ENCODE measurements at places on chromosomes 7 and 10. TPM values are rescaled to one million over a fixed set of nuclear protein-coding genes. Genes with fewer than 3 reads are reported as not detected.
A peak's percentile ranks its signal among the peaks of the same experiment; 100 is the strongest.

DNA sequence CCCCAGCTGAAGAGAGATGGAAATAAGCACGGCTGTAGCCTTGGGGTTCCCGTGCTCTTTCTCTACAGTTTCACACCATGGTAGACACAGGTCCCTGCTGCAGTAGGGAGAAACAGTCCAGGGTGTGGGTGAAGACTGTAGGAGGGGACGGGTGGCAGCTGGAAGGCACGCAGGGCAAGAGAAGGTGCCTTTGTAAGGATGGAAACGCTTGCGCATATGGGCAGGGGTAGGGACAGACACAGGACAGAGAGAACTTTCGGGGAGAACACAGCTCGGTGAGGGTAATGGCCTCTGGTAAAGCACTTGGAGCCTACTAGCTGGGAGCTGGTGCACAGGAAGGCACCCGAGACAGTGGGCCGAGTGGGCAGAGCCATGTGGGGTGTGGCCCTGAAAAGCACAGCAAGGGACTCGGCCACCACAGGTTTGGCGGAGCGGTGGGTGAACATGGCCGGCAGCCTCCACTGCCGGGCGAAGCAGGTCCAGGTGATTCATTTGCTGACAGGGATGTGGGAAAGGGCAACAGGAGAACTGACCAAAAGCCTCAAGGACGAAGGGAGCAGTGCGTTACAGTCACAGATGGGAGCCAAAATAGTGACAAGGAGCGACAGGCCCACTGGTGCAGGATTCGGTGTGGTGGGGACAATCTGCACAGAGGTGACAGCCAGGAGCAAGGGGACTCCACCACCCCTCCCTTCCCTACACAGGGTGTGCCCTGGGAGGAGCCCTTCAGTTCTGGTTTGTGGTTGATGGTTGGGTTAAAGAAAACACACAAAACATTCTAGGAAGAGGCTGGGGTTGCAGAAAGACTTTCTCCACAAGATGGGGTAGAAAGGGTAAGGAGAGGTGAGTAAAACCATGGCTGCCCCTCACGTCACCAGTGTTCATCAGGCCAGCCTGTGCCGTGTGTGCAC lies 97.1 kb downstream of the VOPP1 start:
- peaks cover 75% of the 10 kb centered on the region for H3K4me1 ChIP-seq
- DNase-seq, result peak; percentile 27

GRCh38 chr10:112821038-112821437 lies 129.0 kb upstream of the TCF7L2 start:
- no peaks in the 10 kb centered on the region for H3K4me1 ChIP-seq
- no peak overlapping the region for H3K27ac ChIP-seq
- DNase-seq, result no peak
- peaks cover 21% of the 10 kb centered on the region for H3K36me3 ChIP-seq

- no peak for DNase-seq
- no peaks in the 10 kb centered on the region for H3K4me1 ChIP-seq
- H3K27ac ChIP-seq, result no peak overlapping the region
- H3K36me3 ChIP-seq, result no peaks in the 10 kb centered on the region
- no peak overlapping the region for H3K4me3 ChIP-seq
- H3K27me3 ChIP-seq, result peaks cover 2% of the 10 kb centered on the region
These were observed 728.8 kb upstream of the IGFBP3 start for GRCh38 chr7:46649876-46650275.

- DNase-seq, result no peak
- no peak overlapping the region for H3K27ac ChIP-seq
- no peaks in the 10 kb centered on the region for H3K27me3 ChIP-seq
- no peak overlapping the region for H3K4me3 ChIP-seq
These were observed 2.5 kb downstream of the SEC24C start for GRCh38 chr10:73746721-73747120.

GRCh38 chr10:5644930-5645329 lies 21.5 kb downstream of the ASB13 start:
- H3K4me3 ChIP-seq, result no peak overlapping the region
- DNase-seq, result no peak
- H3K27ac ChIP-seq, result no peak overlapping the region
- no peaks in the 10 kb centered on the region for H3K27me3 ChIP-seq

DNA sequence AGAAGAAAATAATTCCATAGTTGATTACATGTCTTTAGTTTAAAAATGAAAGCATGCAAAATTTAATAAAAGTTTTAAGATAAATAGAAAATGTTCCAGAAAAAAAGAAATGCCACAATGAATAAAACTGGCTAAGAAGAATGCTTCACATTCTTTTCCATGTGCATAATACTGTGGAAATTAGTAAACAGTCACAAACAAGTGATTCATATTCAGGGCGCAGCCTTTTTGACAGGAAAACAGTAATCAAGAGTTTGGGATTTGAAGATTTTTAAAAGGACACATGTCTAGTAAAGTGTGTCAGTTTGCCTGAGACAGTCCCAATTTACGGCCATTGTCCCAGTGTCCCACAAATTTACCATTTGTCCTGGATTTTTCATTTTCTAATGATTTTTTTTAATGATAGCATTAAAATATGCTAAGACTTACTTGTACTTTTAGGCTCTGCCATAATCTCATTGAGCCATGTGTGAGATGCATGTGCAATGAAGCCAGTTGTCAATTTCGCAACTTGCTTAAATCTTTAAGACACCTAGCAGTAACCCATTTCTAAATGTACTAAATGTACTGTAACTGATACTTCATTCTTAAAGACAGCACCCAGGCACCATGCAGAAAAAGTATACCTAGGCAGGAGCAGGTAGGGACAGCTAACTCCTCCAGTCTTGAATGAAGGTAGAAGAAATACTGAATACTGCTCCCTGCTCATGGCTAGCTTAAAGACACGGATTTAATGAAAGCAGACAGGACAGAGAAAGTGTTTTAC lies 46.9 kb downstream of the ZNF438 start:
- peaks cover 14% of the 10 kb centered on the region for H3K36me3 ChIP-seq
- peak overlapping the region; percentile 50 for H3K27ac ChIP-seq
- peaks cover 12% of the 10 kb centered on the region for H3K4me1 ChIP-seq
- no peaks in the 10 kb centered on the region for H3K27me3 ChIP-seq

DNA sequence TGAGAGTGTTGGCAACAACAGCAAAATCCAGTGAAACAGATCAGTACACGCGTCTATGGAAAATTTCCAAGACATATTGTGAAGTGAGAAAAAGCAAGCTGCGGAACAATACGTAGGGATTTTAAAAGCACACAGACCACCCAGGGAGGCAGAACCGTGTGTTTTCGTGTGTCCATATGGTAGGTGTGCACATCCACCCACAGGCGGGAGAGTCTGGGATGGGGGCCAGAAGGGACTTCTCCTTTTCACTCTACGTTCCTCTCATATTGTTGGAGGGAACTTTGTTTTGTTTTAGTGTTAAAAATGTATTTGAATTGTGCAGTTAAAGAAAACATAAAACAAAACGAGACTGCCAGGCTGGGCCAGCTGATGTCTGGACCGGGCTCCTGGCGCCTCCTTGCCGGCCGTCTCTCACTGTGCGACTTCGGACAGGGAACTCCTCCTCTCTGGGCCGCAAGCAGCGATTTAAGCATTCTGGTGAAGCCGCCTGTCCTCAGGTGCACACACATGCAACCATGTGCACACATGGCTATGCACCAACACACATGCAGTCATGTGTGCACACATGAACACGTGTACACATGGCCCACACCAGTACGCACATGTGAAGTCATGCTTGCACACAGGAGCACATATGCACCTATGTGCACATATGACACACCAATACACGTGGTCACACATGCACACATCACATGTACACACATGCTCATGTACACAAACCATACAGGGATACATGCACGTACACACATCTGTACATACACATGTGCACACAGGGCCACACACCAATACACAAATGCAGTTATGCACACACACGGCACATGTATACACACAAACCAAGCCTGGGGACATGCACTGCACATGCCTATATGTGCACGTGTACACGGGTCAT lies 141.1 kb downstream of the ELFN1 start:
- DNase-seq, result no peak
- no peaks in the 10 kb centered on the region for H3K4me1 ChIP-seq
- no peaks in the 10 kb centered on the region for H3K36me3 ChIP-seq
- H3K27me3 ChIP-seq, result no peaks in the 10 kb centered on the region
- H3K4me3 ChIP-seq, result no peak overlapping the region
- H3K27ac ChIP-seq, result no peak overlapping the region

- DNase-seq, result no peak
- H3K27ac ChIP-seq, result no peak overlapping the region
- no peak overlapping the region for H3K4me3 ChIP-seq
- no peaks in the 10 kb centered on the region for H3K27me3 ChIP-seq
- peaks cover 2% of the 10 kb centered on the region for H3K4me1 ChIP-seq
These were observed 22.1 kb downstream of the EXOC4 start for GRCh38 chr7:133275008-133275407.

DNA sequence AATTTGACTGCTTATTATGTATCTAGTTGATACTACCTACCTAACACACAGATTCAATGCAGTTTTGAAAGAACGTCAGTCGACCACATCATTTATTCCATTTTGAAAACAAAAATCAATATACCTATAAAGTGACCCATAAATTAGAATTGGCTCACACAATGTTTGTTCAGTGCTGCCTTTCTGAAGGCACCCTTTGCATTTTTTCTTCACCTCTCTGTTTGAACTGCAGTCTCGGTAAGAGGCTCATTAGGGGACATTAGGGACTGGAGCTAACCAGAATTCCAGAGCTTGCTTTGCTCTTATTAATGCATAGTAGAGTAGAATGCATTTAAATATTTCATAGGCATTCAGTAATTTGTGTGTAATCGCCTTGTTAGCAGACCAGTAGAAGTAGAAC lies 234.1 kb downstream of the FOXP2 start:
- no peaks in the 10 kb centered on the region for H3K36me3 ChIP-seq
- peaks cover 7% of the 10 kb centered on the region for H3K27me3 ChIP-seq

- peaks cover 8% of the 10 kb centered on the region for H3K27me3 ChIP-seq
- H3K4me1 ChIP-seq, result no peaks in the 10 kb centered on the region
These were observed 75.2 kb downstream of the PPP1R3C start for GRCh38 chr10:91557651-91558111.

DNA sequence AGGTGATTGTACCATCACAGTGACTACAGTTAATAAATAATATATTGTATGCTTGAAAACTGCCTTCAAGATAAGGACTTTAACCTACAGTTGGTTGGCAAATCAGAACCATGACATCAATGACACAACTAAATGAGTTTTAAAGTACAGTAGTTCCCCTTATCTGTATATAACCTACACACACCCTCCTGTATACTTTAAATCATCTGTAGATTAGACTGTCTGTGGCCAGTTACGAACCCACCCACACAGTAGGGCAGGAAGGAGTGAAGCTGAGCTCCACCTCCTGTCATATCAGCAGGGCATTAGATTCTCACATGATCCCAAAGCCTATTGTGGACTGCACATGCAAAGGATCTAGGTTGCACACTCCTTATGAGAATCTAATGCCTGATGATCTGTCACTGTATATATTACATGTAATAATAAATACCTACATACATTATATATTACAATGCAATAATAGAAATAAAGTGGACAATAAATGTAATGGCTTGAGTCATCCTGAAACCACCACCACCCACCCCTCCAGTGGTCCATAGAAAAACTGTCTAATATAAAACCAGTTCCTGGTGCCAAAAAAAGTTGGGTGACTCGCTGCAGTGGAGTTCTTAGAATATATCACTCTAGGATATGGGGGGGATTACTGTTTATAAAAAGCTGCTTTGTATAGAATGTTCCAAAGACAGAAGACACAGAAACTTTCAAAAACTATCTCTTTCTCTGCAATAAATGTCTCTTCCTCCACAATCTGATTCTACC lies 5.6 kb downstream of the TPK1 start:
- no peak overlapping the region for H3K4me3 ChIP-seq
- no peaks in the 10 kb centered on the region for H3K27me3 ChIP-seq
- peaks cover 9% of the 10 kb centered on the region for H3K36me3 ChIP-seq
- peak overlapping the region; percentile 14 for H3K27ac ChIP-seq

DNA sequence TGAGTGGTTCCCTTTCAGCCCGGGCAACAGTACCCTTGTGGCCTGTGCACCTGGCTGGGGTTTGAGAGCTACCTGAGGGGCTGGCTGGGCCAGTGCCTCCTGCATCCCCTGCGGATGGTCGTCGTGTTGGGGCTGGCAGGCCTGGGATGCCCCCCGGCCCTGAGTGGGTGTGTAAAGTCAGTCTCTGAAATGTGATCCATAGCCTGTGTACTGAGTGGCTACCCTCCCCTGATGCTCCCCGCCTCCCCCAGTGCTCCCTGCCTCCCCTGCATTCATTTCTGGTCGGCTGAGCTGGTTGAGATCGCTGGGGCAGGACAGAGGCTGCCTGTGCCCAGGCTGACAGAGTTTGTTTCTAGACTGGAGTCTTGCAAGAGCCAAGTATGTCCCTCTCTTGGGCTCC lies 9.3 kb downstream of the ZNF316 start:
- no peak for DNase-seq
- H3K4me3 ChIP-seq, result no peak overlapping the region
- no peak overlapping the region for H3K27ac ChIP-seq
- no peaks in the 10 kb centered on the region for H3K4me1 ChIP-seq
- no peaks in the 10 kb centered on the region for H3K27me3 ChIP-seq

DNA sequence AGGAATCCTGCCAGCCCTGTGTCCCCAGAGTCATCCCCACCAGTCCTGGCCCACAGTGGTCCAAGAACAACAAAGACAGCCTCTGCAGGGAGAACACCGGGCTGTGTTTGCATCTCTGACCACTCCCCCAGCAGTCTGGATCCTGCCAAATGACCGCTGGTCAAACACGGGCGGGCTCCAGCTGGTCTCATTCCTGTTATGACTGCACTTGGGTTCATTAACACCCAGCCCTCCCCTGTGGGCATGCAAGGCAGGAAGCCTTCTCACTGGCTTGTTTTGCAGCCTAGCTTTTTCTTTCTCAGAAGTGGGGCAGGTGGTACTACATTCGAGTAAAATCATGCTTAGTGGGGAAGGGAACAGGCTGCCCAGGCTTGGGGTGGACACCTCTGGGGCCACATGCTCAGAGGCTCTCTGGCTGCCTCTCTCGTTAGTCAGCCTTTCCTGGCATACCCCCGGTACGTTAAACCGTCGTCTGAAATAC lies 190.0 kb downstream of the PLXNA4 start:
- no peaks in the 10 kb centered on the region for H3K36me3 ChIP-seq
- no peak overlapping the region for H3K4me3 ChIP-seq
- H3K27me3 ChIP-seq, result peaks cover 5% of the 10 kb centered on the region
- no peaks in the 10 kb centered on the region for H3K4me1 ChIP-seq
- DNase-seq, result no peak

DNA sequence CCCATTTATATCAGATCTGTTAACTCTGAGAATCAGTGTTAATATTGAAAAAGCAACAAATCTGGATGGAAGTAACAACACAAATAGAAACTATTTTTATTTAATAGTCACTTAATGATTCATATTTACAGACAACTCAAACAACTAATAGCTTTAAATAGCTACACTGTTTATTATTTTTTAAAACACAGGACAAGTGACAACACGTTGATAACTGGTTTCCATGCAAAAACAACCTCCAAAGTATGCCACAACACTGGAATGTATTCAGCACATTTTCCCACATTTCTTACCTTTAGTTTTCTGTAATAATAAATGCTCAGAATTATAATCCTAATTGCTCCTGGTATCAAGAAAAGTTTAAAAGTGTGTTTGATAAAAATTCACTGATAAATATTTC lies 4.0 kb downstream of the SNX13 start:
- no peaks in the 10 kb centered on the region for H3K27me3 ChIP-seq
- no peak for DNase-seq
- peaks cover 64% of the 10 kb centered on the region for H3K4me1 ChIP-seq
- H3K36me3 ChIP-seq, result peaks cover 6% of the 10 kb centered on the region

The PAPOLB gene
- not detected for total RNA-seq

The PRSS1 gene
- not detected for total RNA-seq

The ZNF425 gene
- 0.57 TPM for total RNA-seq

The ACTL6B gene
- total RNA-seq, result not detected

The ZNF398 gene
- 5.0 TPM for total RNA-seq

The STEAP1 gene
- 2.6 TPM for total RNA-seq

The PLEKHS1 gene
- not detected for total RNA-seq

The MRC1 gene
- total RNA-seq, result 0.05 TPM

Measured in activated naive CD4-positive, alpha-beta T cell treated with anti-CD3 and anti-CD28 coated beads for 36 hours (primary cell).